ENCODE measurements at places on chromosomes 12 and 14.
A peak's percentile ranks its signal among the peaks of the same experiment; 100 is the strongest.

DNA sequence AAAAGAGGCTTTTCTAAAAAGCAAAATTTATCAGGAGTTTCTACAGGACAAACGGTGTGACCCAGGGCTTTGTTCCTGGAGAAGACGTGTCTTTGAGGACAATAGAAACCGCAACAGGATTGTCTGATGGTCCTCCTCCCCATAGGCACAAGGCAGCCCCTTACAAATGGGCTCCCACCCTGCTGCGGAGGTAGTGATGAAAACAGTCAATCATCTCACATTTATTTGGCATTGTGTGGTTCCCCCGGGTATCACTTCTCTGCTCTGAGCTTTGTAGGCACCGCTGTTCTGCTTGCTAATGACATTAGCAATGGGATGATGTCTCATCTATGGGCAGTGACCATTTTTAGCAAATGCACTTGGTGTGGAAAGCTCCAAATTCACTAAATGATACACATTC is 155.5 kb upstream of the TMPO start:
- DNase-seq: no peak
- H3K27ac ChIP-seq: no peak overlapping the region
- H3K4me1 ChIP-seq: no peaks in the 10 kb centered on the region

- peak overlapping the region; percentile 100 for H3K27ac ChIP-seq
- peak overlapping the region; percentile 97 for H3K4me3 ChIP-seq
- H3K27me3 ChIP-seq: no peaks in the 10 kb centered on the region
- no peak for DNase-seq
- H3K36me3 ChIP-seq: peaks cover 3% of the 10 kb centered on the region
Observed at GRCh38 chr12:4270831-4271716, 2.5 kb upstream of the CCND2 start.

- H3K27me3 ChIP-seq: peaks cover 17% of the 10 kb centered on the region
- H3K4me1 ChIP-seq: no peaks in the 10 kb centered on the region
- H3K4me3 ChIP-seq: no peak overlapping the region
- no peak for DNase-seq
Observed at GRCh38 chr14:94747739-94748138, 22.2 kb downstream of the GSC start.

DNA sequence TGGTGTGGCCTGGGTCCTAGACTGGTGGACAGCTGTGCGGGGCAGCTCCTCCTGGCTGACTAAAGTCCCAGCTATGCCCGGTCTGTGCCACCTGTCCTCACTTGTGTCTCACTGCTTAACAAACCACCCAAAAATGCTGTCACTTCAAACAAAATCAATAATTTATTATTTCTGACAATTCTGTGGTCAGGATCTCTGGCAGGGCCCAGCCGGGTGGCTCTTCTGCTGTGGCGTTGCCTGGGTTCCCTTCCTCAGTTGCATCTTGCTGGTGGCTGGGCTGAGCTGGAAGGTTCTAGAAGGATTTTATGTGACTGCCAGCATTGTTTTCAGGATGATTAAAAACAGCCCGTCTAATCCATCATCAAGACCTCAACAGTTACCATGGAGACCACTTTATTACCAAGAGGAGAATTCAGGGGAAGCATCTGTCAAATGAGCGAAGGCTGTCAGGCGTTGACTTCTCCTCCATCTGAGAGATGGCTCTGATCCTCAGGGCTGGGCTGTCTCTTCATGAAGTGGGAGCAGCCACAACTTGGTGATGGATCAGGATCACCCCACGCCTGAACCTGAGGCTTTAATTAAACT is 280.6 kb upstream of the SFSWAP start:
- no peak overlapping the region for H3K27ac ChIP-seq
- H3K27me3 ChIP-seq: peaks cover 39% of the 10 kb centered on the region
- peaks cover 9% of the 10 kb centered on the region for H3K36me3 ChIP-seq
- no peak overlapping the region for H3K4me3 ChIP-seq
- peaks cover 7% of the 10 kb centered on the region for H3K4me1 ChIP-seq

GRCh38 chr14:88064841-88065240 is 59.9 kb downstream of the GPR65 start:
- no peaks in the 10 kb centered on the region for H3K4me1 ChIP-seq
- peaks cover 1% of the 10 kb centered on the region for H3K27me3 ChIP-seq
- no peak overlapping the region for H3K4me3 ChIP-seq
- no peak overlapping the region for H3K27ac ChIP-seq
- no peak for DNase-seq

DNA sequence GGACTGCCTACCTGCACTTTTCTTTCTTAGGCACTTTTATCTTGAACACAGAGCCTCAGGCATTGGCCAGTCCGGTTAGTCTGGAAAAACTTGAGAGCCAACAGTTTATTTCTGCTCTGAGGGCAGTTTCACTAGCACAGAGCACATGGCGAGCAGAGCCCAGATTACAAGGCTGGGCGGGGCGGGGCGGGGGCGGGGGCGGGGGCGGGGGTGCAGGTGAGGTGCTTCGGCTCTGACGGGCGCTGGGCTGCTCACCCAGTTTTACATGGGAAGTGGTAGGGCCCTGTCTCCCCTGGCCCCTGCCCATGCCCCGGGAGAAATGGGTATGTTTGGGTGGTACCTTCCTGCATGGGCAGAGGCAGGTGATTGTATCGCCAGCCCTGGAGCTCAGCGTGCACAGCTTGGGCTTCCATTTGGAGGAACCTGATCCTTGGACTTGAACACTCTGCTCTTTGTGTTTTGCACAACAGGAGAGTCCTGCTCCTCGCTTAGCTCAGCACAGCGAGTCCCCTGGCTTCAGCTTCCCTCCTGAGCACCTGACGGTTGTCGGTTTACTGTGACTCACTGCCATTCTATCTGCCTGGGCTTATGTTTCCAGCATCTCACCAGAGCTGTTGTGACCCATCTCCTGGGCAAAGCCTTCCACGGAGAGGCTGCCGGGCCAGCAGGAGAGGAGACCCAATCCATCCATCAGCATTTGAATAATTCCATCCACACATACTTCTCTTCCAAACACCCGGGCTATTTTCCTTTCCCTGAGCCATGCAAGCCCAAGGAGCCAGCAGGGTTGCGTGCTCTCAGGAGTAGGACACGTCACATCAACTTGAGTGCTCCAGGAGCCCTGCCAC is 108.5 kb downstream of the ARF6 start:
- H3K4me3 ChIP-seq: peak overlapping the region; percentile 87
- H3K4me1 ChIP-seq: peaks cover 69% of the 10 kb centered on the region
- H3K27me3 ChIP-seq: no peaks in the 10 kb centered on the region
- no peaks in the 10 kb centered on the region for H3K36me3 ChIP-seq

DNA sequence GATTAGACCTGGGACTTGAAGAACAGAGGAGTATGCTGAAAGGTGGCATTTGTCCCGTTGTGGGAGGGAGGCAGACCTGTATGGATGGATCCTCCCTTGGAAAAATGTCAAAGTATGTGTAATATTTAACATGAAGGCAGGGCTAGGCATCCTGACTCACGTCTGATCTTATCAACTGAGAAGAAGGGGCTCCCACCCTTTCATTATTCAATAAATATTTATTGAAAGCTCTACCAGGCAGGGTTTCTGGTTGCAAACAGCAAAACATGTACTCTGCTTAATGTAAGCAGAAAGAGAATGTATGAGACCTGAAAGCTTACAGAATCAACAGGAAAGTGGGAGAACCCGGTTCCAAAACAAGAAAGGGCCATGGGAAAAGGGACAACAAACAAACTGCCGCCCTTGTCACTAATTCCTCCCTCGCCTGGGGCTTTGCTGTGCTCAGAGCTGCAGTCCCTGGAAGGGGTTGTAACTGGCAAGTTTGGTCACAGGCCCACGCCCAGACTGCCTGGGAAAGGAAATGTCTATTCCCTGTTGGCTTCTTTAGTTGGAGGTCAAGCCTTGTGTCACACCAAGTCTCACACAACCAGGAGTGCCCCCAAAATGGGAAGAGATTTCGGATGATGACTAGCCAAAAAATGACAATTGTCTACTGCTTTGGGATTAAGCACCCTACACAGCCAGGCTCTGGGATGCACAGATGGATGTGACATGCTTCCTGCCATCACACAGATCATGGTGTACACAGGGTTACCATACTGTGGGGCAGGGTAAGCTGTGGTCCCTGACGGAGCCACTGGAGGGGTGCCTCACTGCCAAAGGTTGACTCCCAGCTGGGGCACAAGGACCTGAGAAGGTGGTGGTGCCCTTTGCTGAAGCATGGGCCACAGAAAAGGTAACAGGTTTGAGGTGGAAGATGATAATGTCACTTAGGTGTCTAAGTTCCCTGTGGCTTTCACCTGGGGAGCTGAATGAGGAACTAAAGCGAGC is 36.8 kb downstream of the RAB35 start:
- no peak for DNase-seq
- no peak overlapping the region for H3K4me3 ChIP-seq
- H3K36me3 ChIP-seq: no peaks in the 10 kb centered on the region
- H3K27me3 ChIP-seq: no peaks in the 10 kb centered on the region
- peaks cover 22% of the 10 kb centered on the region for H3K4me1 ChIP-seq

- H3K36me3 ChIP-seq: no peaks in the 10 kb centered on the region
- no peak for DNase-seq
- H3K27ac ChIP-seq: no peak overlapping the region
- peaks cover 41% of the 10 kb centered on the region for H3K4me1 ChIP-seq
- no peaks in the 10 kb centered on the region for H3K27me3 ChIP-seq
Observed at GRCh38 chr12:122947352-122947792, 18.9 kb downstream of the ABCB9 start.

DNA sequence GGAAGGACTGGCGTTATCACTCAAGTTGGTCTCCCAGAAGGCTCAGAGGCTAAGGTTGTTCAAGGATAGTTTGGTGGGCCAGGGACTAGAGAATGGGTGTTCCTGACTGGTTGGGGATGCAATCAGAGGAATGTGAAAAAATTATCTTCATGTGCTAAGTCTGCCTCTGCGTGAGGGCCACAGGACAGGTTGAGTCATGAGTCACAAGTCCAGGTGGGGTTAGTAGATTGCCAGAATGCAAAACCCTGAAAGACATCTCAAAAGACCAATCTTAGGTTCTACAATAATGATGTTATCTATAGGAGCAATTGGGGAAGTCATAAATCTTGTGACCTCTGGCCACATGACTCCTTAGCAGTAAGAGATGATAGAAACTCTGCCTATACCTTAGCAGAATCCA is 220.1 kb upstream of the EEA1 start:
- no peak overlapping the region for H3K4me3 ChIP-seq
- no peaks in the 10 kb centered on the region for H3K4me1 ChIP-seq
- no peak overlapping the region for H3K27ac ChIP-seq
- H3K36me3 ChIP-seq: no peaks in the 10 kb centered on the region
- no peaks in the 10 kb centered on the region for H3K27me3 ChIP-seq
- DNase-seq: no peak

GRCh38 chr12:41485203-41485602 is 297.1 kb downstream of the PDZRN4 start:
- no peak for DNase-seq
- H3K4me3 ChIP-seq: no peak overlapping the region
- H3K36me3 ChIP-seq: no peaks in the 10 kb centered on the region
- no peaks in the 10 kb centered on the region for H3K27me3 ChIP-seq
- H3K4me1 ChIP-seq: no peaks in the 10 kb centered on the region
- no peak overlapping the region for H3K27ac ChIP-seq

- no peaks in the 10 kb centered on the region for H3K36me3 ChIP-seq
- no peaks in the 10 kb centered on the region for H3K4me1 ChIP-seq
- H3K27ac ChIP-seq: no peak overlapping the region
- H3K4me3 ChIP-seq: no peak overlapping the region
Observed at GRCh38 chr12:99911967-99912366, 72.8 kb downstream of the ANKS1B start.

- DNase-seq: no peak
- peaks cover 1% of the 10 kb centered on the region for H3K36me3 ChIP-seq
- H3K4me3 ChIP-seq: no peak overlapping the region
- H3K4me1 ChIP-seq: no peaks in the 10 kb centered on the region
- H3K27me3 ChIP-seq: no peaks in the 10 kb centered on the region
Observed at GRCh38 chr12:104188534-104188933, 27.0 kb upstream of the TXNRD1 start.

DNA sequence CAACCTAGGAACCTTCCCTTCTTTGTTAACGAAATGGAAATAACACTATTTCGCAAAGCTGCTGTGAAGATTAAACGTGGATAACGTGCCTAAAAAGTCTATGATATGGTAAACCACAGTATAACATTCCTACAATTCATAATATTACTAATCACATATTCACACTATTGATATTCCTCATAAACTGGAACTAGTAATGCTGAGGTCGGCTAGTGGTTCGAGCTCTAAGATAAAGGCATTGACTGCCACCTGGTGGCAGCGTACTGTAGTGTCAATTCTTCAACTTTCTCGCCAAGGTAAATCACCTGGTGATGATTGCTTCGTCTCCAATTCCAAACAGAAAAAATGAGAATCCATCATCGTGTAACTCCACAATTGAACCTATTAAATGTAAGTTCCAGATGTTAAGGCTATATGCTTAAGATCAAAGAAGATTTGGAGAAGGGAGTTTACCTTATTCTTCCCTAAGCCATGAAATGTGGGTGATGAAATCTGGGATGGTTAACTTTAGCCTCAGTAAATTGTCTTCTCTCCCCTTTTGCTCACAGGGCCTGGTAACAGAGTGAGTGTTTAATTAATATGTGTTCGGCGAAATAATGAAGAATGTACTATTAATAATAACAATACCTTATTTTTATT is 197.5 kb upstream of the TMEM132C start:
- H3K4me1 ChIP-seq: no peaks in the 10 kb centered on the region
- peaks cover 2% of the 10 kb centered on the region for H3K27me3 ChIP-seq
- H3K36me3 ChIP-seq: no peaks in the 10 kb centered on the region

DNA sequence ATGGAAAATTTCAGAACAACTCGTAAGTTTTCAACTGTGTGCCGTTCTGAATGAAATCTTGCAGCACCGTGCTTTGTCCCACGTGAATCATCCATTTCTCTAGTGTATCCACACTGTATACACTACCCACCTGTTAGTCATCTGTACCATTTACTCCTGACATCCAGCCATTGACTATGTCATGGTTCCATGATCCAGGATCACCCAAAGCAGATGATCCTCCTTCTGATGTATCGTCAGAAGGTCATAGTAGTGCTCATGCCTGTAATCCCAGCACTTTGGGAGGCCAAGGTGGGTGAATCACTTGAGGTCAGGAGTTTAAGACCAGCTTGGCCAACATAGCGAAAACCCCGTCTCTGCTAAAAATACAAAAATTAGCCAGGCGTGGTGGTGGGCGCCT is 122.9 kb downstream of the PPHLN1 start:
- H3K4me3 ChIP-seq: no peak overlapping the region
- H3K4me1 ChIP-seq: no peaks in the 10 kb centered on the region
- H3K36me3 ChIP-seq: peaks cover 27% of the 10 kb centered on the region
- H3K27ac ChIP-seq: no peak overlapping the region

GRCh38 chr12:124940143-124940392 is 25.6 kb upstream of the UBC start:
- DNase-seq: no peak
- H3K27me3 ChIP-seq: no peaks in the 10 kb centered on the region
- H3K4me1 ChIP-seq: peaks cover 10% of the 10 kb centered on the region
- H3K36me3 ChIP-seq: no peaks in the 10 kb centered on the region
- H3K4me3 ChIP-seq: no peak overlapping the region
- no peak overlapping the region for H3K27ac ChIP-seq

GRCh38 chr12:85979641-85980040 is 105.5 kb downstream of the NTS start:
- no peaks in the 10 kb centered on the region for H3K4me1 ChIP-seq
- no peak overlapping the region for H3K4me3 ChIP-seq
- DNase-seq: no peak
